Mesothelial cell of epicardium (in vitro differentiated cells): ENCODE measurements at places on chromosomes 3 and 15. TPM values are rescaled to one million over a fixed set of nuclear protein-coding genes. Genes with fewer than 3 reads are reported as not detected.

DNA sequence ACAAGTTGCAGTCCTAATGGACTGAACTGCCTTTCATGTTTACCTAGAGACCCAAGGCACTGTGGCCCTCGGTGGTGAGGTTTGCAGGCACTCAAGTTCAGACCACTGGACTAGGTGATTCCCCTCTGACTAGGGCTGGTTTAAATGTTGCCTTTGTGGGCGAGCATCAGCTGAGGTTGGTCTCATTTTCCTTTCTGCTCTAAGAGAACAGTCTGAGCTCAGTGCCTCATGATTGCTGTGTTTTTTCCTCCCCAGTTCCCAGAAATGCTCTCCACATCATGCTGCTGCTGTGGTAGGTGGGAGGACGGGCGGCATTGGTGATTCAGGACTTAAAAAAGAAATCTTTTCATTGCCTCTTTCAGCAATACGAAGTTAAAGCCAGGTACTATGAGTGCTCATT, 237.2 kb downstream of the MBNL1 start:
- DNase-seq = no peak

DNA sequence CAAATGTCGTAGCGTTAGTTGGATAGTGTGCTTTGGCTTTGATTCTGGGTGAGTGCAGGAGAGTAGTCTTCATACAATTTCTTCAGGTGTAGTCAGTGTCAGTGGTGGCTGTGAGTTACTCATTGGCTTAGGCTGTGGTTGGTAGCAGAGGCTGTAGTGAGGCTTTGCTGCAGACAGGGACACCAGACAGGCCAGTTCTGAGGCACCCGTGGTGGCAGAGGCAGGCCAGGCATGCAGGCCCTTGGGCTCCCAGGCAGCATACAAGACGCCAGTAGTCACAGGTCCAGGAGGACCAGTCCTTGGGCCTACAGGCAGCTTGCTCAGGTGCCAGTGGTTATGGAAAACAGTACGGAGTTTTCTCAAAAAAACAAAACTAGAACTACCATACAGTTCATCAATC, 61.3 kb downstream of the DMXL2 start:
- no peak for DNase-seq

Gene DAZL
- not detected in 3 replicates for total RNA-seq

DNA sequence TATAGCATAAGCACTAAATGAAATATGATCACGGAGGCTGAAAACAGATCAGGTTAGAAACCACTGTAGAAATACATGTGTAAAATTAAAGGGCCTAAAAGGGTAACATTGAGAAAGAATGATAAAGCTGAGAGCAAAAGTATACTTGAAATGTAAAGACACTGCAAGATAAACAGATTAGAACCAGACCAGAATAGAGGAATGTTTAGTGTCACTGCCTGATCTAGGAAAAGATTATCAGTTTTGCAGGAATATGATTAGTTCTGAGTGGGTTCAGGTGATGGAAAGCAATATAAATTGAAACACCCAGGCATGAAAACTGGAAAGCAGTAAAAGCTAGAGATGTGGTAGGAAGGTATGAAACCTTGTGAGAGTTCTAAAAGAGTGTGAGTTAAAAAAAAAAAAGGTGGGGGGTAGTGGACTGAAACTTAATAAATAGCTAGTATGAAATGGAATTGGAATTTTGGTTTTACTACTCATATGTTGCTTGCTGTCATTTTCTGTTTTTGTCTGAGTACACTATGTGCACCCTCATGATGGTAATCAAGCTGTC, 16.0 kb upstream of the C3orf38 start:
- no peak for DNase-seq

DNA sequence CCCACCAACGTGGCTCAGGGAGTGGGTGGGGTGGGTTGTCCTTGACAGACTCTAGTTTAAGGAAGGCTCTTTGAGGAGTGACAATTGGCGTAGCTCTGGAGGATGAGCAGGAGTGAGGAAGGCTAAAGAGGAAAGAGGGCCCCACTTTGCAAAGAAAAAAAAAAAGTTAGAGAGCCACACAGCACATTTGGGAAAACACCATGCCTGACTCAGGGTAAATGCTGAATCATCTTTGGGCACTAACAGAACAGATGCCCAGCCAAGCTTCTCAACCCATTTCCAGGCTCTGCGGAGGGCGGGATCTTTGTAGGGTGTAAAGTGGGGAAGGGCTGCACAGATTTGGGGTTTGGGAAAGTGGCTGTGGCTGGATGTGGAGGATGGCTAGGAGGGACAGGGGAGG, 179.1 kb upstream of the RGMA start:
- DNase-seq = no peak

DNA sequence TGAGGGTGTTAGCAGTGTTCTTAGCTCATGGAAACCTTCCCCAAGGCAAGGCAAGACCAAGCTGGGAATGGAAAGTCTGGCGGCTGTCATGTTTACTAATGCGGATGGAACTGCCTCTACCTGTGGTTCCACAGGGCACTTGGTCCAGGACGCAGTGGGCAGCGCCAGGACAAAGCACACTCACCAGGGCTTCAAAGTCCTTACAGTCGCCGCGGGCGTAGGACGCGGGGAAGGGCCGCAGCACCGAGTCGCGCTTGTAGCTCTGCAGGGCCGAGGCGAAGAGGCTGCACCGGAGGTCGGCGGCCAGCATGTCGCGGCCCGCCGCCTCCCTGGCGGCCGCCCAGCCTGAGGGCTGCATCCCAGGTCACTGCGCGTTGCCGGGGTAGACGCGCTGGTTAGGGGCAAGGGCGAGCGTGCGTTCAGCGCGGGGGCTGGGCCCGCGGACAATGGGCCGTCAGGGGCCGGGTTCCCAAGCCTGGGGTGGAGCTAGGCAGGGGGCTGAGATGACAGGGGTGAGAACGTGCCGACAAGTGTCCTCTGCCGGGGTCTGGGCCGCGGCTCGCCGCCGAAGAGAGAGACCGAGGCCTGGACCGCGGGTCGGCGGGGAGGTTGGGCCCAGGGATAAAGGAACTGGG, 497 bp downstream of the PARP16 start:
- no peak for DNase-seq

Gene CHSY1
- 65.1 to 71.6 TPM (median 69.3 TPM) in 3 replicates for total RNA-seq

Gene CCR9
- not detected in 3 replicates for total RNA-seq

DNA sequence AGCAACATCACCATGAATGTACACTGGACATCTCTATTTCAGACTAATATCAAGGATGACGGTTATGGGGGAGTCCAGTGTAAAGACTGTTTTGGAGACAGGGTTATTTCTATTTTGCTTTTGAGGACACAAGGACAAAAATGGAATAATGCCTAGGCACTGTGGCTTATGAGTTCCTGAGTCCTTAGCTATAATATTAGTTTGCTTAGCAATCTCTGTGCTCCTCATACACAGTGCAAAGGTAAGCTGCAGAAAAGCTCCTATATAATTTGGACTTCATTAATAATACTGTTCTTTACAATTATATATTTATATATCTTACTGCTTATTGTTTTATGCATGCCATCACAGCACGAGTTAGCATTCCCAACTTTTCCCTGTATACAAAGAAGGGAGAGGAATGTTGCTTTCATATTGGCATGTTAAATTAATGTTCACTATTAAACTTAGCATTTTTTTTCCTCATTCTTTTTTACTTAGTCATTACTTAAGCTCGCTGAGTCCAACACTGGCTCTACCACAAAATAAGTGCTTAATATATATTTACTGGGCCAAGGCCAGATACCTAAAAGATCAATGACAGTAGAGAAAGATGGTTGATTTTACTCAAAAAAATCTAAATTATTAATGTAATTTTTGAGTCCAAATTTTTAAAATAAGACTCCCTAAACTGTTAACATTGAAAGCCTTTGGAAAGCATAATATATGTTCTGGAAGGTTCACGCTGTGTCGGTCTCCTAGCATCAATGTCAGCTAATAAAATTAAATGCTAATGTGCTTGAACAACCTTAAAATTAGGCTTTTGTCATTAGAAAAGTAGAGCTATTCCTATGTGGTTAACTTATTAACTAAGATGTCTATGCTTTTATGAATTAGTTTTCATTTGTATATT, 13.8 kb downstream of the THBS1 start:
- DNase-seq = no peak

GRCh38 chr3:156674911-156675829, 780 bp downstream of the TIPARP start:
- peak; percentile 68 for DNase-seq

Gene MAP1A
- 13.7 to 13.9 TPM (median 13.7 TPM) in 3 replicates for total RNA-seq

DNA sequence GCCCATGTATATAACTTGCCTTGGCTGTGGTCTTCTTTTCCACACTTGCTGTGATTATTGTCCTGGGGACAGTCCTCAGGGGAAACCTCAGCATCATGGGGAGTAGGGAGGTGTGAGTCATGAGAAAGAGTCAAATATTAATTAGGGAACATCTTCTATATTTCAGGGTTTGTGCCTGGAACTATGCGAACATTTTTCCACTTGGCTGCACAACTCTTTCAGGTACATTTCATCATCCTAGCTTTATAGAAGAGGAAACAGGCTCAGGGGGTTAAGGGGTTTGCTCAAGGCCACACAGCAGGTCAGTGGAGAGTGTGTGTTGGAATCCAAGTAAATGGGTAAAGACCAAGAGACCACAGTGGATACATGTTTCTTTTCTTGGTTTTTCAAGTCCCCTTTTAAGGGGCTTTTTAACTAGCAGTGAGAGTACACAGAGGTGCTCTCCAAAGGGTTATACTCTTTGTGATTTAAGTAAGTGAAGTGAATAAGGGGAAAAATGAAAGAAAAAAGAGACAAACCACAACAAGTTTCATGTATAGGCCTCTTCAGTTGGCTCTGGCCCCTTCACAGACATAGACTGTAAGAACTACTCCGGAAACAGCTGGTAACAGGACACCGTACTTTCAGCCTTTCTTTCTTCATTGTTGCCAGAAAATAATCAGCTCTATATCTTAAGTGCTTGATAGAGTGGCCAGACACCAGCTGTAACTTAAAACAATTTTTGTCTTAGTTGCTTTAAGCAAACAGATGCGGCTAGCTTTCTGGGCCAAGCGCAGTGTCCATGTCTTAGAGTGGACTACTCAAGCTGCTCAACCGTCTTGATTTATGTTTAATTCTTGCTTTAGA, 64.6 kb downstream of the EEFSEC start:
- no peak for DNase-seq

GRCh38 chr3:11300970-11301369, 28.8 kb downstream of the ATG7 start:
- DNase-seq = no peak

DNA sequence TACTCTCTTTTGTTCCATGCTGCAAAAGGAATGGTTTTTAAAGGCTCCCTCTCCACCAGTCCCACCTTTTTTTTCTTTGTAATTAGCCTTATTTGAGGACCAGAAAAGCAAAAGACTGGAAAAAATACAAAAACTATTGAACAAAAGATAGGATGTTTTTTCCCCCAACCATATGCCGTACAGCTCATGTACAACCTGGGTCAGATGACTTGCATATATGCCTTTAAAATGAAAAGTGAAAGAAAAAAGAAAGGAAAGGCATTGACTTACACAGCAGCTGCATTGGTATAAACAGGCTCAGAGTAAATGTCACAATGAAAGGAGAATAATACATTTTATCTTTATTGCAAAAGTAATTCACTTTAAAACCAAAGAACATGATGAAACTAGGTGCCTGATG, 69.5 kb upstream of the CMC1 start:
- no peak for DNase-seq

Gene GPR149
- total RNA-seq = not detected in 3 replicates

- no peak for DNase-seq
These were observed 248.4 kb downstream of the ISL2 start for GRCh38 chr15:76584868-76585575.

DNA sequence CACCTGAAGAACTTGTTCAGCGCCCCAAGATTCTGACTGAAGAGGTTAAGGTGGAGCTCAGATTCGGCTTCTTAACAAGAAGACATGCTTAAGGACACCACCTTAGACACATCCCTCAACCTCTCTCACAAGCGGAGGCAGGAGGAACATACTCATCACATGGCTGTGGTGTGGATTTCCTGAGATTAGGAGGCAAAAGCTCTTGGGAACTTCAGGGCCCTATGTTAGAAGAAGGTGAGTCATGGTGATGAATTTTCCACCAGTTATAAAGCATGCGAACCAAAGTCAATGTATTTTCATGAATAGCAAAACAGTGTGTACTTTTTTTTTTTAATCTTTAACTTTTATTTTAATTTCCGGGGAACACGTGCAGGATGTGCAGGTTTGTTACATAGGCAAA, 212.2 kb upstream of the SUCLG2 start:
- no peak for DNase-seq

Gene SEC61A1
- 205 to 207 TPM (median 206 TPM) in 3 replicates for total RNA-seq

DNA sequence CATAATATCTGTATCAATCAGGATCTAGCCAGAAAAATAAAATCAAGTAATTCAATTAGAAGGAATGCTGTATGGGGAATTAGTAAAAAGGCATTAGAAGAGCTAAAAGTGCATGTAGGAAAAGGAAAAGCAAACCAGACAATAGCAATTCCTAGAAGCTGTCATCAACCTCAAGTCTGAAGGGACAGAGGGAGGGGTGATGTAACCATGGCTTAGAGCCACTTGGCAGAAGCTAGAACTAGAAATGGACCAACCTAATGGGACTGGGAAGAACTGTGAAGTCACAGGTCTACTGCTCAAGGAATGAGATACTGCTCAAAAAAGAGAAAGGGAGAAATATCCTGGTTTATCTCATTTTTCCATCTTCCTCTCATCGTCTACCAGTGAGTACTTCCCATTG, 590.7 kb upstream of the SGO1 start:
- DNase-seq = no peak

GRCh38 chr3:167813169-167814123, 77.9 kb downstream of the SERPINI1 start:
- no peak for DNase-seq

GRCh38 chr15:100958326-100959065, 39.3 kb downstream of the LRRK1 start:
- DNase-seq = no peak

DNA sequence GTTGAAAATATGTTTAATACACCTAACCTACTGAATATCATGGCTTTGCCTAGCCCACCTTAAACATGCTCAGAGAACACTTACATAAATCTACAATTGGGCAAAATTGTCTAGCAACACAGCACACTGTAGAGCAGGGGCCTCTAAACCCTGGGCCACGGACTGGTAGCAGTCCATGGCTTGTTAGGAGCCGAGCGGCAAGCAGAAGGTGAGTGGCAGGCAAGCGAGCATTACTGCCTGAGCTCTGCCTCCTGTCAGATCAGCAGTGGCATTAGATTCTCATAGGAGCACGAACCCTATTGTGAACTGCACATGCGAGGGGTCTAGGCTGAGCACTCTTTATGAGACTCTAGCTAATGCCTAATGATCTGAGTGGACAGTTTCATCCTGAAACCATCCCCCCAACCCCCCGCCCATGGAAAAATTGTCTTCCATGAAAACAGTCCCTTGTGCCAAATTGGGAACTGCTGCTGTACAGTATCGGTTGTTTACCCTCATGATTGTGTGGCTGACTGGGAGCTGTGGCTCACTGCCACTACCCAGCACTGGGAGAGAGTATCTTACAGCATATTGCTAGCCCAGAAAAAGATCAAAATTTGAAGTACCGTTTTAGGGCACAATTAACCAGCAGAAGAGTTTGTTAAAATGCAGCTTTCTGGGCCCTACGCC, 26.1 kb downstream of the CMSS1 start:
- no peak for DNase-seq

GRCh38 chr15:101047301-101047781, 128.2 kb downstream of the LRRK1 start:
- peak; percentile 37 for DNase-seq

- DNase-seq = no peak
These were observed 49.1 kb downstream of the EBLN2 start for GRCh38 chr3:73110530-73110929.

GRCh38 chr15:56681113-56681512, 52.2 kb downstream of the ZNF280D start:
- DNase-seq = no peak

- no peak for DNase-seq
These were observed 75.2 kb downstream of the FMN1 start for GRCh38 chr15:33119273-33119672.

GRCh38 chr15:51303462-51303980, 34.9 kb downstream of the CYP19A1 start:
- no peak for DNase-seq

Gene RARB
- 106 to 117 TPM (median 117 TPM) in 3 replicates for total RNA-seq
